ENCODE measurements at places on chromosomes 2 and 18.

DNA sequence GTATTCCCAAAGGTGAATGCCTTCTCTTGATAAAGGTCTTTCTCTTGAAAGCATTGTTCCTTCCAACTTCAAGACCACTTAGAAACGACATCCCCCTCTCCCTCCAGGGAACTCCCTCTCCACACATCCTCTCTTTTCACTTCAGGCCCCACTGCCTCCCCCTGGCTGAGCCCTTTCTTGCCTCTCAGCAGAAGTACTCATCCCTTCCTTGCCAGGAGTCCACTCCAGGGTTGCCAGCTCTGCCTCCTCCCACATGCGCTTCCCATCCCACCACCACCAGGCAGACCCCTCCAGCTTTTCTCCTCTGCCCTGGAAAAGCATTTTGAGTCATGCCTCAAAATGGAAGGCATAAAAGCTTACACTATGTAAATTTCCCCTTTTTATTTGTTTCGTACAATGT, 126.3 kb upstream of the SALL3 start:
- DNase-seq: no peak

GRCh38 chr2:211449819-211450218, 893.4 kb downstream of the CPS1 start:
- DNase-seq: no peak

DNA sequence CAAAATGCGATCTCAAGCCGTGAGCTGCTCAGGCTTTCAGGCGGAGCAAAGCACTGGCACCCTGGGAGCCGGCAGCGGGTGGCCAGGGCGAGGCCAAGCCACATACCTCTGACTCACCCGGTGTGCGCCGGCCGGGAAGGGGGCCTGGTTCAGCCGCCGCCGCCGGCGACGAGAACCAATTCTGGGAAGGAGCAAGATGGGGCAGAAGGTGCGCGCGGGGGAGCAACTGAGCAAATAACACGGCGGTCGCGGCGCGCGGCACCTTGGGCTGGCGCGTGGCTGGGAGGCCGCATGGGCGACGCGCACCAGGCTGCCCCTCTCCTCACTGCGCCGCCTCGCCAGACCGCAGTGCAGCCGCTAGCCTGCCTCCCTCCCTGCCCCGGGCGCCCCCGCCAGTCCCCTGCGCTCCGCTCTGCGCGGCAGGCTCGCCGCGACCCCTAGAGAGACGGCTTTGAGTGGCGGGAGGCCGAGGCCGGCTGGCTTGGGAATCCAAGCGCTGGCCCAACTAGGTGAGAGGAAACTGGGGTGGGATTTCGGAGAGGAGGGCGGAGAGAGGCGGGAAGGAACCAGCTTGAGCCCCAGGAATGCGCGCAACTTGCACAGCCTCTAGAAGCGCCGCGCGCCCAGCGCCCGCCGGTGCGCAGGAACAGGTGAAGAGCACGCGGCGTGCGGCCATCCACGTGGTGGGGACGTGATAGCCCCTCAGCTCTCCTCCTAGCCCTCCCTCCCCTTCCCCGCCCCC, 3.2 kb downstream of the NRP2 start:
- peak; percentile 46 for DNase-seq

- DNase-seq: no peak
Observed at GRCh38 chr2:234705108-234705507, 208.2 kb upstream of the ARL4C start.

DNA sequence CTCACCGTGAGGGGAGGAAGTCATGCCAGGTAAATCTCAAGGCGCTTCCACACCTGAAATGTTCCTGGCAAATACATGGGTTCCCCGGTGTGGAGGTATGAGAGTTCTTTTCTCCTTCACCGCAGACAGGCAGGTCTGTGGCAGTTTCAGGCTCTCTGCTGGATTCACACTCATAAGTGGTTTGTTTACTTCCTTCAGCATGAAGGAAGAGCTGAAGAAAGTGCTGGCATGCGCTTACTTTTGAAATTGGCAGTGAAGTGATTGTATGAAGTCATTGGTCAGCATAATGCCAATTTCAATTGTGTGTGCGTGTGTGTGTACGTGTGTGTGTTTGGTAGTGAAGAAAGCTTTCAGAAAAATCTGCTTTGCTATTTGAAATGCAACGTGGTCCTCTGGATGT, 43.4 kb downstream of the RNF144A start:
- DNase-seq: peak; percentile 74

- peak; percentile 97 for DNase-seq
Observed at GRCh38 chr2:205775097-205775877, 93.0 kb downstream of the NRP2 start.

All from NCI-H446 treated with DMSO at 0.1 percent for 48 hours (cell line).